Prostate gland (tissue), 2 donors: ENCODE measurements at places on chromosomes 5 and 9.

GRCh38 chr9:98559561-98559960 lies 149.2 kb downstream of the GABBR2 start:
- DNase-seq, result no peak

- no peak for DNase-seq
These were observed 396.9 kb downstream of the GADD45G start for GRCh38 chr9:90001747-90002146.

DNA sequence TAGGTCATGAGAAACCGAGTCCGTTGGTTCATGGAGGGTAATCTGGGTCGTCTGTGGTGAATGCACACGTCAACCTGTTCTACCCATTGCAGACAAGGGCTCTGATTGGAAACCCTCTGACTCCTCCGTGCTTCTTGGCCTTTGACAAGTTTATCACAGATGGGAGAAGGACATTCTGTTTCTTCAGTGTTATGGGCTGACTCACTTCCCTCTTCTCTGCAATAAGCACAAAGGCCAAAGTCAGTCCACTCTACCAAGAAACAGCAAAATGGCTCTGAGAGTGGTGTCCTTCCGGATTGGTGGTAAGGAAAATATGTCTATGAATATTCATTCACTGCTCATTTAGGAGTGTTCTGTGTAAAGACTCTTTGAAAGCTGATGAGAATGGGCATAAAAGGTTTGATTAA lies 89.3 kb downstream of the FEM1C start:
- no peak for DNase-seq

DNA sequence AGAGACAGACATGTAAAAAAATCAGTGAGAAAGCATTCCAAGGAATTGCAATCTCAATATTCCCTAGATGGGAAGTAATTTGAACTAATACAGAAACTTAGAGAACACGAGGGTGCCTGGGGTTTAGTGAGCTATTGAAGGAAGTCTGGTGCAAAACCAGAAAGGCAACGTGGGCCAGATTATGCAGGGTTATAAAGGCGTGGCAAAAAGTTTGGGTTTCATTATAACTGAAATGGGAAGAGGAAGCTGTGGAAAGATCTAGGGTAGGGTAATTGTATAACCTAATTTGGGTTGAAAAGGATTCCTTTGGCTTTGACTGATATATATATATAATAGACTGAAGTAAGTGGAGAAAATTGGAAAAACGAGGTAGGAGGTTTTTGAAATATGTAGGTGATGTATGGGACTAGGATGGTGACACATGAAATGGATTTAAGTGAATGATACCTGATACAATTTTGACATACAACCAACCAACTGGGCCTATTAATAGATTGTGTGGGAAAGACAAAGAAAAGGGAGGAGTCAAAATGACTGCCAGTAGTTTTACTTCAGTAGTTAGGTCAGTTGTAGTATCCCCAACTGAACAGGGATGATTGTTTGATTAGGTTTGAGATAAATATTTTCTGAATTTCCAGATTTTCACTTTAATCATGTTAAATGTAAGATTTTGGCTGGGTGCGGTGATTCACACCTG lies 65.3 kb downstream of the FAM174A start:
- DNase-seq, result no peak

GRCh38 chr9:106305428-106306133 lies 557.4 kb upstream of the ZNF462 start:
- no peak for DNase-seq

- no peak for DNase-seq
These were observed 706.0 kb upstream of the GRAMD2B start for GRCh38 chr5:125717209-125717608.
